ENCODE measurements at places on chromosomes 6 and 20.

- no peak for DNase-seq
Observed at GRCh38 chr6:149278997-149279396, 38.5 kb upstream of the TAB2 start.

DNA sequence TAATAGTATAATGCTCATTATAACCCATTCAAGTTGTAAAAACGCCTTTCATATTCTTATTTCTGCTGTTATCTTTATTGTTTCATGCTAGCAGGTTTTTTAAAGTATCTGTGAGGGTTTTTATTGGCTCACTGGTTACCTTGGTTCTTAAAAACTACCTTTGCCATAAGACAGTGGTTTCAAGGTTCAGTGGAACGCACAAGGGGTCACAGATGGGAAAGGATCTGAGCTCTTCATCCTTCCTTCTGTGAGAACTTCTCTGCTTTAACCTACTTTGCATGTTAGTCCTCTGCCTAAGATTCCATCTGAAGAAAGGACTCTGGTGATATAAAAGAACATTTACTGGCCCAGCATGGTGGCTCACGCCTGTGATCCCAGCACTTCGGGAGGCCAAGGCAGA is 492.6 kb downstream of the CD83 start:
- DNase-seq: no peak

- no peak for DNase-seq
Observed at GRCh38 chr6:143586557-143586956, 75.0 kb upstream of the FUCA2 start.

- DNase-seq: no peak
Observed at GRCh38 chr6:112049996-112050395, 3.9 kb upstream of the CCN6 start.

GRCh38 chr6:34235307-34236130 is 1.2 kb upstream of the HMGA1 start:
- DNase-seq: peak; percentile 24

DNA sequence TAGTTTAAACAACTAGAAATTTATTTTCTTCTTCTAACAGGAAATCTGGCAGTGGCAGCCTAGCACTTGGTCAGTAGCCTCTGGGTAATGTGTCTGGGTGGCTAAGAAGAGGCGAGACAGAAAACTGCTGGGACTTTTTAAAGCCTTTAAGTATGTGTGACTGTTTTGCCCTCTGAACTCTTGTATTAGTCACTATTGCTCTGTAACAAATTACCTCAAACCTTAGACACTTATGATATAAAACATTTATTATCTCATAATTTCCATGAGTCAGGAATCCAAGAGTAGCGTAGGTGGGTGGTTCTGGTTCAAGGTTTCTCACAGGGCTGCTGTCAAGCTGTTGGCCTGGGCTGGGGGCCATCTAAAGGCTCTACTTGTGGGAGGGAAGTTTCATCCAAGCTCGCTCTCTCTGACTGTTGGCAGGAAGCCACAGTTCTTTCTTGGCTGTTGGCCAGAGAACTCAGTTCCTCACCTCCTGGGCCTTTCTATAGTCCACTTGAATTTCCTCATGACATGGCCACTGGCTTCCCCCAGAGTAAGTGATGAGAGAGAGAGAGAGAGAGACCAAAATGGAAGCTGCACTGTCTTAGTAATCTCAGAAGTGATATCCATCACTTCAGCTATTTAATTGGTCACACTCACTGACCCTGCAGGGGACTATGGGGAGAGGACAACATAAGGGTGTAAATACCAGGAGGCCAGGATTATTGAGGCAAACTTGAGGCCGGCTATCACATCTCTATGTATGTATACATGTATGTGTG is 17.4 kb upstream of the TBC1D22B start:
- peak; percentile 54 for DNase-seq

- no peak for DNase-seq
Observed at GRCh38 chr6:31792761-31793171, 2.8 kb downstream of the VARS1 start.

- DNase-seq: no peak
Observed at GRCh38 chr20:21390768-21391167, 6.6 kb downstream of the NKX2-4 start.
